Body of pancreas (tissue), 4 donors: ENCODE measurements at places on chromosomes 3 and 15.

GRCh38 chr3:30934208-30934550 lies 39.7 kb upstream of the GADL1 start:
- H3K4me3 ChIP-seq: no peak overlapping the region
- H3K27me3 ChIP-seq: no peaks in the 10 kb centered on the region
- H3K36me3 ChIP-seq: no peaks in the 10 kb centered on the region
- no peak for DNase-seq
- H3K27ac ChIP-seq: no peak overlapping the region

- no peak overlapping the region for H3K27ac ChIP-seq
- no peak overlapping the region for H3K4me3 ChIP-seq
- H3K4me1 ChIP-seq: peaks cover 24% of the 10 kb centered on the region
- DNase-seq: no peak
These were observed 52.6 kb upstream of the CP start for GRCh38 chr3:149274220-149274619.

DNA sequence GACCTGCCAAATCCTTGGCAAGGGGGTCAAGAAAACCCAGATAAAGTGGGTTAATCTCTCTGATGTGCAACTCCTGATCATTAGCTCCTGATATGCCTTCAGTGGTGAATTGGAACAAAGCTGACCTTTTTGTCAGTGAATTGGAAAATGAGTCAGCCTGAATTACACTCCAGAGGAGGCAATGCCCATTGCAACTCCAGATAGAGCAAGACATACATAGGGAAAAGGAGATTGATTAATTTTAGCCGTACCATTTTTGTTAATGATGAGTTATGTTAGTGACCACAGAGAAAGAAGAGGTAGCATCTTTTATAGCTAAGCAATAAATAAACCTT lies 195.2 kb upstream of the CADPS start:
- H3K4me1 ChIP-seq: peaks cover 25% of the 10 kb centered on the region
- DNase-seq: no peak
- peak overlapping the region; percentile 60 for H3K27ac ChIP-seq
- no peaks in the 10 kb centered on the region for H3K36me3 ChIP-seq
- no peak overlapping the region for H3K4me3 ChIP-seq

- H3K4me1 ChIP-seq: no peaks in the 10 kb centered on the region
- no peaks in the 10 kb centered on the region for H3K27me3 ChIP-seq
- no peaks in the 10 kb centered on the region for H3K36me3 ChIP-seq
- H3K27ac ChIP-seq: no peak overlapping the region
- H3K4me3 ChIP-seq: no peak overlapping the region
These were observed 78.7 kb downstream of the POLQ start for GRCh38 chr3:121467085-121467484.

GRCh38 chr3:46677411-46677726 lies 16.1 kb downstream of the ALS2CL start:
- no peaks in the 10 kb centered on the region for H3K27me3 ChIP-seq
- no peak overlapping the region for H3K27ac ChIP-seq
- no peak overlapping the region for H3K4me3 ChIP-seq
- DNase-seq: no peak
- no peaks in the 10 kb centered on the region for H3K4me1 ChIP-seq

GRCh38 chr15:99680276-99680675 lies 53.0 kb downstream of the LYSMD4 start:
- no peak overlapping the region for H3K4me3 ChIP-seq
- H3K27ac ChIP-seq: no peak overlapping the region
- no peaks in the 10 kb centered on the region for H3K27me3 ChIP-seq
- no peaks in the 10 kb centered on the region for H3K36me3 ChIP-seq
- H3K4me1 ChIP-seq: no peaks in the 10 kb centered on the region

DNA sequence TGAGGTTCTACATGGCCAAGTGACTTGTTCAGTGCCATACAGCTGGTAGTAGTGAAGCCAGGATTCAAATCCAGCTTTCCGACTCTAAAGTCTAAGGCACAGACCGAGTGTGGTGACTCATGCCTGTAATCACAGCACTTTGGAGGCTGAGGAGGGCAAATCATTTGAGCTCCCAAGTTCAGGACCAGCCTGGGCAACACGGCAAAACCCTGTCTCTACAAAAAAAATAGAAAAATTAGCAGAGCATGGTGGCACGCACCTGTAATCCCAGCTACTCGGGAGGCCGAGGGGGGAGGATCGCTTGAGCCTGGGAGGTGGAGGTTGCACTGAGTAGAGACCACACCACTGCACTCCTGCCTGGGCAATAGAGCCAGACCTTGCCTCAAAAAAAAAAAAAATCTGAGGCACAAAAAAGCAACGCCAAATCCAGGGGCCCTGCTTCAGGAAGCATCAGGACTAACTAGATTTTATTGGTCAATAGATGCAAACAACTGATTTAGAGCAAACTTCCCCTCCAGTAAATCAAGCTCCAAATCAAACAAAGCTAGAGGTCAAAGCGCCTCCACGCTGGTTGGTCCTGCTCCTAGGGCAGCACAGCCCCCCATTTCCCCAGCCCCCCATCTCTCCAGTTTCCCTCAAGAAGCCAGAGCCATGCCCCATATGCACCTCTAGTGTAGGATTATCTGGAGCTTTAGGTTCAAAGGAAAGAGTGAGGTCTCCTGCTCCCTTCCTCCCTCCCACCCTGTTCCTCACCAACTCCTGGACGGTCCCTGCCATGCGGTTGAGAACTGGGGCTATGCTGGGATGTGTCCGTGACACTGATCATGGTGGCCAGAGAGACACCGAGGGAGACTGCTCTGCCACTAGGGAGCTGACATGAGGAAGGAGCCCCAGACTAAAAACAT lies 2.9 kb upstream of the TNK2 start:
- H3K27me3 ChIP-seq: no peaks in the 10 kb centered on the region
- H3K27ac ChIP-seq: no peak overlapping the region
- no peaks in the 10 kb centered on the region for H3K36me3 ChIP-seq
- DNase-seq: no peak

DNA sequence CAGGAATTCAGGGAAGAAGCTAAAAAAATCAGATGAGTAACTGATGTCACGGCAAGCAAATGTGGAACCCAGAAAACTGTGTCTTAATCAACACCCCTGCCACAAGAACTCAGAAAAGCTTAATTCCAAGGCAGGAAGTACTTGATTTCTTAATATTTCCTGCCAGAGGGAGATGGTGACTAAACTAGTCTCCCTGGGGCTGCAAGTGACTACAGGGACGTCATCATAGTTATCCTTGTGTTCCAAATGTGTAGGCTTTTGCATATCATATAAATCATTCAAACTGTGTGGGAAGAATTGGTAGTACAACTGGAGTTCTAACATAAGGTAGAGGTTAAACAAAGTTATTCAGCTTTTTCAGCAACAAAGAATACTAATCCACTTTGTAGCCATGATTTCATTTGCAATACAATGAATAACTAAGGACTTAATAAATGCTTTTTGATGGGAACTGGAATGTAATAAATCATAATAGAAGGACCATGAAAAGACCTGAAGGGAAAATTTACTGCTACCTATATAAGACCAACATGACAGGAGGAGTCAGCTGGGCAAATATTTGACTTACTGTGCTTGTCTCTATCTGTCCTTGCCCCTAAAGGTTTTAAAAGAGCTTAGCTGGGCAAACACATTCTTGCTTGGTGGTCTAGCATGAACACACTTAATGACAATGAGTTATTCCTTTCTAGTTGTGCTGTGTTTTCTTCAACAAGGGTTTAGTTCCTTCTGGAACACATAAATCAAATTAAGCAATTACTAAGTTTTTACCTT lies 76.0 kb upstream of the NECTIN3 start:
- DNase-seq: no peak
- H3K27ac ChIP-seq: no peak overlapping the region
- no peaks in the 10 kb centered on the region for H3K27me3 ChIP-seq
- no peaks in the 10 kb centered on the region for H3K36me3 ChIP-seq

DNA sequence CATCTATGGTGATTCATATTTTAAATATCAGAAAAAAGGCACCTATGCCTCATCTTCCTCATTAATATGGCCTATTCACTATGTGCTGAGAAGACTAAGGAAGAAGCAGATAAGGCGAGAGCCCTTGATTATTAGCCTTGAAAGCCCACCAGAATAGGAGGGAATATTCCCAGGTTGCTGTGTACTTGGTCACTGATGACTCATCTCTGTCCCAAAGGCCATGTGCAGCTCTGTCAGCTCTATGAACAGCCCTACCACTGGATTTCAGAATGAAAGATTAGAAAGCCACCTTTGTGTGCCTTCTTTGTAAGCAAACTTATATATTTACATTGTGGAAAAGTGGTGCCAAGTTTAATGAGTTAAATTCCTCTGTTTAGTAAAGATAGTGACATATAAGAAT lies 211.5 kb downstream of the NFKBIZ start:
- H3K27ac ChIP-seq: no peak overlapping the region
- H3K4me3 ChIP-seq: no peak overlapping the region
- H3K27me3 ChIP-seq: no peaks in the 10 kb centered on the region
- no peaks in the 10 kb centered on the region for H3K4me1 ChIP-seq

DNA sequence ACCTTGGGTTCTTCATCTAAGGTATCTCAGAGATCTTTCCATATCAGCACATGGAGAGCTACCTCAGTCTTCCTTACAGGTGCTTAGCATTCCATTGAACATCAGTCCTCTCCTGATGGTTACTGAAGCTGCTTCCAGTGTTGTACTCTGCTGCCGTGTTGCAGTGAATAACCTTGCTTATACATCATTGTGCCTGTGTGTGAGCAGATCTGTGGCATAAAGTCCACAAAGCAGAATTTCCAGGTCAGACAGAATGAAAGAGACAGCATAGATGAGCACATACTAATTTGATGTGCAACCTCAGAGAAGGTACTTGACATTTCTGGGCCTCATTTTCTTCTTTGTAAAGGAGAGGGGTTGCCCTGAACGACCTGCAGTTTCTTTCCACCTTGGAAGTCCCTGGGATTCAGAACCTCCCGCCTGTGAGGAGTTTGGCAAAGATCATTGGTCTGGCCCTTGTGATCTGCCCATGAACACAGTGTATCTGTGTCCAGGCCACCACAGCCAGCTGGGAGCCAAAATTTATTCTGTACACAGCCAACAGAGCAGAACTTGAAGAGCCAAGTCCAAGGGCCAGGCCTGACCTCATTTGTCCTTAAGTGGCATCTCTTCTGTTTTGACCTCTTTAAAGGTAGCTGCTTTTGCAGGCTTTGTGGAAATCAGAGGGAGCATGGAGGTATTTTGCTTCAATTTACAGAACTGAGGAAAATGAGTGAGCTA lies 57.2 kb upstream of the SLC7A14 start:
- H3K36me3 ChIP-seq: no peaks in the 10 kb centered on the region
- DNase-seq: no peak
- H3K4me3 ChIP-seq: no peak overlapping the region
- H3K4me1 ChIP-seq: no peaks in the 10 kb centered on the region
- H3K27me3 ChIP-seq: no peaks in the 10 kb centered on the region
- H3K27ac ChIP-seq: no peak overlapping the region

DNA sequence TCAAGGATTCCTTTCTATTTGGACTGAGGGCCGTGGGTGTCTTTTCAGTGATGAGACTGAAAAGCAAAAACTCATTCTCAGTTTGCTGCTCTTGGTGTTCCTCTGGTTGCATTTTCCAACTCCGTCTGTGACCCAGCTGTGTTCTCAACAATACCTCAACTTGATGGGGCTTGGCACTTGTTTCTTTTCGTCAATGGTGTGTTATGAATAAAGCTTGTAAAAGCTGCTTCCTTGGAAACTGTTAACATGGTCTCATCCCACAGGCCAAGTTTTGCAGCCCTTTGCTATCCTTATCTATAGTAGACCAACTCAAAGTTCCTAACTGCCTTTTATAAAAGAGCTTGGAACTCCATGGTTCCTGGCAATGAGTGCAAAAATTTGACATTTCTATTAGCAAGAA lies 142.5 kb upstream of the UBE2E1 start:
- no peaks in the 10 kb centered on the region for H3K27me3 ChIP-seq
- H3K27ac ChIP-seq: no peak overlapping the region
- H3K4me1 ChIP-seq: no peaks in the 10 kb centered on the region
- H3K4me3 ChIP-seq: no peak overlapping the region
- no peak for DNase-seq

DNA sequence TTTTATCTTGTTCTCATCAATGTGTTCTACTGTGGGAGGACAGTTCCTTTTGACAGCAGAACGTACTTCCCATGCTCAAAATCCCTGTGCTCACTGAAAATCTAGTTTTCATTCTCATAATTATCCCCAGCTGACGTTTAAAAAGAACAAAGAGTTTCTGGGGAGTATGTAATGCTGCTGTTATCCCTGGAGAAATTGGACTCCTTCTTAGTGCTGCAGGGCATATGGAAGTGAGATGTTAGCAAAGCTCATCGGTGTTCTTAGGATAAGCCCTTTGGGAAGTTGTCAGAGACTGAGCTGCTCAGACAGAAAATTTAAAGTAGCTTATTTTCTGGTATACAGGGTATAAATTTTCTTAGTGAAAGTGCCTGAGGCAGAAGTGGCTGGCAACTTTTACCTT lies 66.5 kb downstream of the CDAN1 start:
- H3K27me3 ChIP-seq: no peaks in the 10 kb centered on the region
- DNase-seq: no peak
- H3K4me1 ChIP-seq: no peaks in the 10 kb centered on the region
- no peak overlapping the region for H3K27ac ChIP-seq

- H3K27ac ChIP-seq: no peak overlapping the region
- H3K36me3 ChIP-seq: no peaks in the 10 kb centered on the region
- no peaks in the 10 kb centered on the region for H3K27me3 ChIP-seq
- H3K4me1 ChIP-seq: no peaks in the 10 kb centered on the region
- H3K4me3 ChIP-seq: no peak overlapping the region
These were observed 11.4 kb upstream of the VGLL3 start for GRCh38 chr3:87002346-87002745.

DNA sequence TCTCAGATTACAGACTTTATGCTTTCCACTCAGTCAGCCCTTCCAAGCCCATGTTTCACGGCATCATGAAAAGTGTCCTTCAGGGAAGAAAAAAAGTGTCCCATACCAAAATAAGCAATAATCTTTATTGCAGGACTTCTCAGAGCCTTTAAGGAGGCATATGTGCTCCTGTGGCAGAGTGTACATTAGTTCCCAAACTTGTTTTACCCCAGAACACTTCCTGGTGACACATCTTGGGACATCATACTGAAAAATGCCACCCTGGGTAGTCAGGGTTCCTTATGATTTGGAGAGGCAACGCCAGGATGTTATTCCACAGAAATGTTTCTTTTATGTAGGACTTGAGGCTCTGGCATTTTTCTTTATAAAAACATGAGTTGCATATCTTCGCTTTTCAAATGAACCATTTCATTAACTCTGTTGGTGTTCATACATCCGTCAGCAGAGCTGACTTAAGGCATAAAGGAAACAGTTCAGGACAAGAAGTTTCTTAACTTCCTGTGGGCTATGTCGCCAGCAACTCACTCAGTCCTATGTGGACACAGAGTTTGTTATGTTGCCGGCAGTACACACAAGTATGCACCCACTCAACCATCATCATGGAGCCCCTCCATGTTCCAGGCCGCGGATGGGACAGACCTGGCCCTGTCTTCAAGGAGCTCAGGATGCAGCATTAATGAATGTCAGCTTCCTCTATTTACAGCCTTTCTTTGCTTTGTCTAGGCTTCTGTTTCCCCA lies 63.8 kb downstream of the CASR start:
- no peak for DNase-seq
- no peaks in the 10 kb centered on the region for H3K36me3 ChIP-seq

- no peak overlapping the region for H3K4me3 ChIP-seq
- H3K27me3 ChIP-seq: no peaks in the 10 kb centered on the region
- no peaks in the 10 kb centered on the region for H3K36me3 ChIP-seq
- DNase-seq: no peak
- no peaks in the 10 kb centered on the region for H3K4me1 ChIP-seq
These were observed 17.4 kb upstream of the MYH15 start for GRCh38 chr3:108527817-108528216.
